Sigmoid colon (tissue), 7 donors: ENCODE measurements at places on chromosomes 12 and 14.

DNA sequence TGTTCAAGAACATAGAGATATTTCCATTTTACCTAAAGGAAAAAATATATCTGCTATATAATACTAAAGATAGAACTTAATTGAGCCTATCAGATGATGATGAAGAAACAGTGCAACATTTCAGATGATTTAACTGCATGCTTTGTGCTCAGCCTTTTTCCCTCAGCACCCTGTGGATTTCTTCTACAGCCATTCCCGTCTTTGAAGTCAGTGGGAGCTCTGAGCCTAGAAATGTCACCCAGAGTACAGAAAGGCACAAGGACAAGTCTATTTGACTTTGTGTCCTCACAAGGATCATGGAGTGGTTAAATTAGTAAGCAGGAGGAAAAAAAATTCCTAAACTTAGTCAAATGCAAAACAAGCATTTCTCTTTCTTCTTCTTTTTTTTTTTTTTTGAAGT, 994.0 kb upstream of the FLRT2 start:
- no peak for DNase-seq

DNA sequence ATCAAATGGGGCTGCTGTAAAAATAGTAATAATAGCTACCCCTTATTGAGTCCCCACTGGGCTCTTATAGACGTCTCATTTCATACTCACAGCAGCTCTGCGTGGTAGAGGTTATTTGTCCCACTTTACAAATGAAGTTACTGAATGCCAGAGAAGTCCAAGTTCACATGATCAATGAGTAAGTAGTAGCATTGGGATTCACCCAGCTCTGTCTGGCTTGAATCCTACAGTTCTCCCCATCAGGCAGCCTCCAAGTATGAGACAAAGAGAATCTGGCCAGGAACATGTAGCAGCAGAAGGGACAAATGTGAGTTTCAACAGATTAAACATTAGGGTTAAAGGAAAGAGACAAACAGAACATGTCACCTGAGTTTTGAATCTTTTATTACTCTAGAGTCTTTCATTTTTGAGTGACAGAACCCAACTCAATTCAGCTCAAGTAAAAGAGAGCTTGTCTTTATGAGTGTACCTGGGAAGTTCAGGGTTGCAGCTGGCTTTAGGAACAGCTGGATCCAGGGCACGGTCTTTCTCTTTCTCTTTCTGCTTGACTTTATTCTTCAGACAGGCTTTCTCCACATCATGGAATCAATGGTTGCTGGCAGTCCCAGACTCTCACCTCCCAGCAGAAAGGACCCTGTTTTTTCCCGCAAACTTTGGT, 64.1 kb upstream of the JDP2 start:
- peak; percentile 77 for DNase-seq

DNA sequence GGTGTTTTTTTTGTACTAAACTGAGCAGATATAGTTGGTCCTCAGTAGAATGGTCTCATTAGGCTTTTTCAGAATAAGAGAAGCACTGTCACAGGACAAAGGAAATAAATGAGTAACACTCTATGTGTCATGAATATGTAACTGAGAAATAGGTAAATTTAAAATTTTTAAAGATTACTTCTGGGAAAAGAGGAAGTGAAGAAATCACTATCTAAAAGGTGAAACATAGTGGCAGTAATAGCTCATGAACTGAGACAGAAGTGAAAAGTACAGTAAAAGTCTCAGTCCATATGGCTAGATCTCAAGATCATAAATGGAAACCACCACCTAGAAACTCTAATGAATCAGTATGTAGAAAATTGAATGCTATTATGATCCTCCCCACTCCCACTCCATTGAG, 89.3 kb upstream of the TTC7B start:
- no peak for DNase-seq

GRCh38 chr12:15289192-15289591, 33.1 kb upstream of the PTPRO start:
- no peak for DNase-seq

DNA sequence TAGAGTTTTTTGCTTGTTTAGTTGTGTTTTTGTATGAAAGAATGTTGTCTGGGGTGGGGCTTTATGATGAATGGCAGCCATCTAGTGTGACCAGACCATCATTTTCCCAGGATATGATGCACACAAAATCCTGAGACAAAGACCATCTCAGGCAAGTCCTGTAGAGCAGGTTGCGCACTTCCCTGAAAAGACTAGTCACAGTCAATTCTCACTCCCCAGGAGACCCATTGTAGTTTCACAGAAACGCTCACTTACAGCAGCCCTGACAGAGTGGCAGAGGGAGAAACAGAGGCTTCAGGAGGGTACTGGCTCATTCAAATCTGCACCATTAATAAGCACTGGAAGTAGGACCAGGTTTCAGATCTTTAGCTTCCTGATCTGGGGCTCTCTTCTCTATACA, 183.2 kb downstream of the TMEM117 start:
- no peak for DNase-seq

GRCh38 chr14:79021766-79022165, 851.6 kb downstream of the NRXN3 start:
- no peak for DNase-seq

DNA sequence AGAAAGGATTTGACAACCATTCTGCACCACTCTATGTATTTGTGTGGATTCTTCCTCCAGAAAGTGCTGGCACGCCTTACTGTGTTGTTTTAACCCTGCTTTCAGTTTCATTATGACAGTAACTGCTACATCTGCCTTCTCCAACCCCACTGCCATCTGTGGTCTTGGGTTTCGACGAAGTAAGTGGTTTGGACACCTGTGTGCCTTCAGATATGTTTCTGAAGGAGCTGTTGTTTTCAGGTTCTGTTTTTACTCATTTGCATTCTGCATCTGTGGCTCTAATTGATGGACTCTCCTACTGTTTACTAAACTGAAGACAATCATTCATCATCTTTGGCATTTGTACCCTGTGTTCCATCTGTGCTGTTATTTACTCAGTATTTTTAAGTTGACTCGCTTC, 4.1 kb downstream of the TSHR start:
- DNase-seq, result no peak

DNA sequence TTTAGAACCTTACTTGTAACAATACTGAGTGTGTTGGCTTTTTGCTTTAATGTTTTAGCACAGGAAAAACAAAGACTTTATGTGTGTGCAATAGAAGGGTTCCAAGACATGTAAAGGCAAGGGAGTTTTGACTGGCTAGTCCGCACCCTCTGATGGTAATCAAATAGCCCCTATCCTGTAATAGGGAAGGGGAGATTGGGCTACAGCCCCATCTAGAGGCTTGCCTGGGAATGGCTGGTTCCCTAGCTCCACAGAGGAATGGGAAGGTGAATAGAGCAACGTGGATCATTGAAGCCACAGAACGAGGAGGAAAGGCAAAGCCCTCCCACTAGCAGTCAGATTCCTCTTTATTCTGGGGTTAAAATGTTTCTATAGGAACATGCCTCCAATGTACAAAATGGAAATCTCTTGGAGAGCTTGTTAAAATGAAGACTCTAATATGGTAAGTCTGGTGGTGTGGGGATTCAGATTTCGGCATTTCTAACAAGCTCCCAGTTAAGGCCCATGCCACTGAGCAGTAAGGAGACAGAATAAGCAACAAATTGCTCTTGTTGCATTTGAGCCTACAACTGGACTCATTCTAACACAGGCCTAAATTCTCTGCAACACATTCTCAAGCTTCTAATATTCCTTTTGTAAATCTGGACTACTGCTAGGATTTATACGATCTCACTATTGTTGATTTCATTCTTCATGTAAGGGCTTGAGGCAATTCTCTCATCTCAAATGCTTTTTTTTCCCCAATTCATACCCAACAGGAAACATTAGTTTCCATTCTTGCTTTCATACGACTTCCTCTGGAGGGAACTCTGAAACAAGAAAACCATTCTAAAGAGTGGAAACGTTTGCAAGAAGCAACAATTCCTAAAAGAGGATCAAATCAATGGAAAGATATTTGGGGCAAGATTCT, 57.1 kb downstream of the NIN start:
- DNase-seq, result no peak

GRCh38 chr12:49330032-49330619, 6.9 kb downstream of the C1QL4 start:
- peak; percentile 30 for DNase-seq

DNA sequence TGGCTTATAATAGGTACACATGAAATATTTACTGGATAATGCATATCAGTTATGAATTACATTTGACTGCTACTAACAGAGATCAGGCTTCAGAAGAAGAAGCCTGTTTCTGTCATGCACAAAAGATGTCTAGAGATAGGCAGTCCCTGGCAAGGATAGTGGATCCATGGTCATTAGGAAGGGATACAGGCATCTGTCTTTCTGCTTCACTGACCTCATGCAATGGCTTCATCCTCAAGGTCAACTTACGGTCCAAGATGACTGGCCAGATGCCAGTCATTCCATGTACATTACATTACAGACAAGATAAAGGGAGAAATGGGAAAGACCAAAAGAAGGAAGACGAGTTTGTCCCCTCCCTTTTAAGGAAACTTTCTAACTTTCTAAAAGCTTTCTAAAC, 94.0 kb downstream of the NUAK1 start:
- DNase-seq, result no peak
